ENCODE measurements at places on chromosomes 7 and 10.

DNA sequence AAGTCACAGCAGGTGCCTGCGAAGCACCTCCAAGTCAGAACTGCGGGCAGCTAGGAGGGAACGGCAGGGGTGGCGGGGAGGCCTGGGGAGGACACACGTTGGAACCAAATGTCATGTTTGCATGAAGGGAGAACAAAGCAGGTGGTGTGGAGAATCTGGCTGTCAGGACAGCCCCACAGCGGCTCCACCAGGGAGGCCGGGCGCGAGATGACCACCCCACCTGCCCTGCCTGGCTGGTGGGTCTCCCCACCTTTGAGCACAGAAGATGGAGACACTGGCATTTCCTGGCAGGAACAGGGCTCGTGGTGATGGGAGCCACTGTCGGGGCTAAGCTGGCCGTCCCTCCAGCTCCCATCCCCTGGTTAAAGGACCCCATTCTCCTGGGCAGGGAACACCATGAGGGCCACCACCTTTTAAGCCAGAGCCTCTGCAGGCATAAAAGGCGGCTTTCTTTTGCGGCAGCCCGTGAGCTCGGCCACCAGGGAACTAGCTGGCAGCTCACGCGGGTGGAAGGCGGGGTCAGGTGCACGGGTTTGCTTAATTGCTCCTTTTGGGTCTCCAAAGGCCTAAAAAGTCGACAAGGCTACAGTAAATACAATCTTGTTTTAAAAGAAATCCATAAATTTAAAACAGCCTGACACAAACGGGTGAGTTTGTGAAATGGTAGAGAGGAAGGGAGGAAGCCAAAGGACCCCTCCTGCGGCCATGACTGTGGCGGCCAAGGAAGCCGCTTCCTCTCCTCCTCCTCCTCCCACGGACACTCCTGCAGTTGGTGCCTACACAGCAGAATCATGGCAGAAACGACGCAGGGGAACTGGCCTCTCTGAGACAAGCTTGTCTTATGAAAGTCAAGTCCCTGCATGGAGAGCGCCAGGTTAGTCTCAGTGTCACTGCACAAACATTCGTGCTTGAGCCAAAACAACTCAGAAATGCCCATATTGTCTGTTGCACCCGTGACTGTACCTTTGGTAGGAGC is 213.8 kb downstream of the DNAJB6 start:
- DNase-seq = no peak

- no peak for DNase-seq
These were observed 41.9 kb downstream of the WIPI2 start for GRCh38 chr7:5231811-5232484.

DNA sequence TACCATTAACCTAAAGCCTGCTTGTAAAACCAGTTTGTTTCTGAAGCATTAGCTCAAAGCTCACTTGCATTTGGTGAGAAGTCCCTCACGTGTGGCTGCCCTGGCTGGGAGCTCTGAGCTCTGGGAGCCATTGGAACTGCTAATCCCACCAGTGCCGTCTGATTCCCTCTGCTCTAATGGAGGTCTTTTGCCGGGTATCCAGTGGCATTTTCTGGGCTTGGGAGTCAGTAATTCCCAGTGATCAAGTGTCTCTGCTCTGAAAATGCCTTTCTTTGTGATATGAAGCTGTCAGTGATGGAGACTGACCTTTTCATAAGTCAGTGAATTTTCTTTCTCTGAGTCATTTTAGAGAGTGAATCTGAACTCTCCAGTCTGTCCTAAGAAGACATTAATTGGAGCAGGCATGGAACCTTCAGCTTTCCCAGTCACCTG is 36.9 kb upstream of the FAM20C start:
- no peak for DNase-seq

GRCh38 chr10:92342796-92343195 is 51.8 kb downstream of the MARCHF5 start:
- no peak for DNase-seq

DNA sequence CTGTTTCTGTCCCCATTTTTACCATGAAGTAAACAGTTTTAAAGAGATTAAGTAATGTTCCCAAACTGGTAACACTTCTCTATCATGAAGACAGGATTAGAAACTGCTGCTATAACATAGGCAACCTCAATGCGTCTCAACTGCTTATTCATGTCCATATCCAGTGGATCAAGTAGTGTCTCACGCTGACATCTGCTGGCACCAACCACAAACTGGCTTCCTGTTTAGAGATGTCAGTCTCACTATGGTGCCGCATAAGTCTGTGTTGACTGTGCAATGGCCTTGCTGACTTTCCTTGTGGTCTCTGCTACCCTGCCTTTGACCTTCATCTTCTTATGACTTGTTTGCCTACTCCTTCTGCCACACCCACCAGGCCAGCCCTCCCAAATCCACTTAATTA is 369.6 kb upstream of the DPP6 start:
- no peak for DNase-seq

GRCh38 chr7:17371671-17372524 is 73.4 kb downstream of the AHR start:
- no peak for DNase-seq

- DNase-seq = no peak
These were observed 17.6 kb downstream of the ASB13 start for GRCh38 chr10:5648494-5649457.

GRCh38 chr10:132243141-132243540 is 56.4 kb downstream of the DPYSL4 start:
- DNase-seq = no peak

DNA sequence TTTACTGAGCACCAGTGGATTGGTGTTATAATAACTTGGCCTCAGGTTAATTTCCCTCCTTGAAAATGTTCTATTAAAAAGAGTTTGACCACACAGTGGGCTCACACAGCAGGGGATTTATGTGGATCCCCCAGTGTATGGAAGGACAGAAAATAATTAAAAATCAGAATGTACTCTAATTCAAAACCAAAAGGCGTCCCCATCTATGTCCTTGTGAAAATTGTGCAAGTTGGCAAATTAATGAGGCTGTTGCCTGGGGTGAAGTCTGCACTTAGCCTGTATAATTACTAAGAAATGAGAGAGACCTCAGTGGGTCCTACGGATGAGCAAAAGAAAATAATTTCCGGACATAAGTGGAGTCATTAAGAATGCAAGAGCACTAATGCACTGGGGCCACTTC is 31.1 kb downstream of the PIK3CG start:
- no peak for DNase-seq

Measured in stimulated activated CD8-positive, alpha-beta memory T cell treated with anti-CD3 and anti-CD28 coated beads, Interleukin-4, amount 100 ng/mL, for 4 hours (primary cell).